ENCODE measurements at places on chromosomes 11 and 22.
A peak's percentile ranks its signal among the peaks of the same experiment; 100 is the strongest.

GRCh38 chr22:36870250-36870649 lies 9.4 kb downstream of the NCF4 start:
- peak; percentile 52 for DNase-seq

- peak; percentile 34 for DNase-seq
These were observed 59.2 kb upstream of the ATXN10 start for GRCh38 chr22:45612451-45612901.

DNA sequence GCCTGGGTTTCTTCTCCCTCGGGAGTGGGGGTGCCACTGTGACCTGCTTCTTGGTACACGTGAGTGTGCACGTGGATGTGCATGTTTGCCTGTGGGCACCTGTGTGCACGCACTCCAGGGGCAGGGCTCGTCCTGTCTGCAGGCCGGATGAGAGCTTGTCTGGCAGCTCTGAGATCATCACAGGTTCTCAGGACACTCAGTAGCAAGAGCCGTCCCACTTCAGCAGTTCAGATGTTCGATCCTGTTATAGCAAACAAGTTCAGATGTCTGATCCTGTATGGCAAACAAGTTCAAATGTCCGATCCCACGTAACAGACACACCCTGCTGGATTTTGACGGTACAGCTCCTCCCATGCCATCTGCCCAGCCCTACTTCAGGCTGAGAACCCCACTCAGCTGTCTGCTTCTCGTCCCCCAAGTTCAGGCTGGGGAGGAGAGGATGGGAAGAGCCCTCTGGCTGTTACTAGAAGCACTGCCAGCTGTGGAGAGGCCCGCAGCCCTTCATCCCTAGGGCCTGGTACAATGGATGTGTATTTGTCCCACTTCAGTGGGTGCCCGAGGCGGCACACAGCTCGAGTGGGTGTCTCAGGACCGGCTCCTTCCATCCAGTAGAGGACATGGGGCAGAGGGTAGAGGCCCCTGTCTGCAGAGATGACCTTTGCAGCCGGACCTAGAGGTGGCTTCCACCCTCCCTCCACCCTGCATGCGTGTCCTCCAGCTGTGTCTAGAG lies 1126.9 kb downstream of the BRD1 start:
- no peak for DNase-seq

DNA sequence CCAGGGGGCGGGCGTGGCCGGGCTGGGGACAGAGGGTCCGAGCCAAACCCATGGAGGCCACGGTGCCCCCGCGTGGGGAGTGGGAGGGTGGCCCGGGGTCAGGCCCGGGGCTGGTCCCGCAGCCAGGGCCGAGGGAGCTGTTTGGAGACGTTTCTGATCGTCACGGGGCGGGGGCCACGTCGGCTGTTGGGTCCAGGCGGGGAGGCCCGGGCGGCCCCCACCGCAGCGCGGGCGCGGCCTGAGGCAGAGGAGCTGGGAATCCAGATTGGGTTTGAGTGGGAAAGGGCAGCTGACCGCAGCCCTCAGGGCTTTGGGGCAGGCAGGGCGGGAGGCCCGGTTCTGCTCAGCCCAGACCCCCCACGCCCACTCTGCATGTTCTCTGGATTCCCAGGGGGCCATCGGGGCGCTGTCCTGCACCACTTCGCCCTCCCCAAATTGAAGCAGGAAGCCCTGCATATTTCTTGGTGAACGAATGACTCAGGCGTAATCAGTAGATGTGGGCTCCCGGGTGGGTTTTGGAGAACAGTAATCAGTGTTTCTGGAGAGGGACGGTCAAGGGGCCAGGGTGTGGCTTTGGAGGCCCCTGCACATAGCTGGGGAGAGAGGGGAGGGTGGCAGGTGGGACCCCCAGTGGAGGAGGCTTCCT lies 583 bp downstream of the MRPL23 start:
- DNase-seq, result no peak

DNA sequence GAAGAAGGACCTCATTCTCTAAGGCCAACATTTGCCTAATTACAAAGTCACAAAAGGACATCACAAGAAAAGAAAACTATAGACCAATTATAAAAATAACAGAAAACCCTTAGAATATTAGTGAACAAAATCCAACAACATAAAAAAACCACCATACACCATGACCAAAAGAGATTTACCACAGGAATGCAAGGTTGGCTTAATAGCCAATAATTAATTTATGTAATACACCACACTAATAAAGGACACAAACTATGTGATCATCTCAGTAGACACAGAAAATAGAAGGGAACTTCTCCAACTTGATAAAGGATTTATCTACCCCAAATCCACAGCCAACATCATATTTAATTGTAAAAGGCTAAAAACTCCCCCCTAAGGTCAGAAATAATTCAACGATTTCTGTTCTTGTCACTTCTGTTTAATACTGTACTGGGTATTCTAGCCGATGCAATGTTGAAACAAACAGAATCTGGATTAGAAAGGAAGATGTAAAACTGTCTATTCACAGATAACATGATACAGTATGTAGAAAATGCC lies 24.9 kb downstream of the CLTCL1 start:
- DNase-seq, result no peak

DNA sequence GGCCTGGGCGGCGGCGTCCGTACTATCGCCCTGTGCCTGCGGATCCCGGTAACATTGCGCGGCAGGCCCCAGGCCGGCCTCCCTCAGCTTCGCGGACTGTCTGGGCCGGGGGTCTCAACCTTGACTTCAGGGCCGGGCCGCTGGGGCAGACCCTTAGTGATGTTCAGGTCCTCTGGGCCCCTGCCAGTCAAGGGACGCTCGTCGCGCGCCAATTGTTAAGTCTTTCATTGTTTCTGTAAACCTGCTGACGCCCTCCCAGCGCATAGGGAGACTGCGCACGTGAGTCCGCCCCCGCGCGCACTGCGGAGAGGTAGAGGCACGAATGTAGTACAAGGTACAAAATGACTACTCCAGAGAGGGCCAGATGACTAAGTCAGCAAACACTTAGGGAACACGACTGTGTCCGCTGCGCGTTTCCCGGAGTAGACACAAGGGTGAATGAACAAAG lies 451 bp upstream of the HDHD5 start:
- peak; percentile 27 for DNase-seq

GRCh38 chr11:35623621-35624168 lies 5.4 kb downstream of the FJX1 start:
- DNase-seq, result peak; percentile 67

GRCh38 chr11:65275906-65276305 lies 14.1 kb downstream of the POLA2 start:
- no peak for DNase-seq

GRCh38 chr11:2091786-2092463 lies 47.3 kb downstream of the IGF2 start:
- DNase-seq, result no peak

GRCh38 chr11:23957314-23957713 lies 539.5 kb upstream of the LUZP2 start:
- DNase-seq, result no peak

DNA sequence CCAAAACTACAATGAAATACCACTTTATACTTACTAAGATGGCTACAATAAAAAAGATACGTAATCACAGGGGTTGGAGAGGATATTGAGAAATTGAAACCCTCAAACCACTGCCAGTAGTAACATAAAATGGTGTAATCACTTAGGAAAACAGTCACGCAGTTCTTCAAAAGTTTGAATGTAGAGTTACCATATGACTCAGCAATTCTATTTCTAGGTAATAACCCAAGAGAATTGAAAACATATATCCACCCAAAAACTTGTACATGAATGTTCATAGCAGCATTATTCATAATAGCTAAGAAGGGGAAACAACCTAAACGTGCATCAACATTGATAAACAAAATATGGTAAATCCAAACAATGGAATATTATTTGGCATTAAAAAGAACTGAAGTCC lies 24.4 kb upstream of the PSMA1 start:
- DNase-seq, result no peak

DNA sequence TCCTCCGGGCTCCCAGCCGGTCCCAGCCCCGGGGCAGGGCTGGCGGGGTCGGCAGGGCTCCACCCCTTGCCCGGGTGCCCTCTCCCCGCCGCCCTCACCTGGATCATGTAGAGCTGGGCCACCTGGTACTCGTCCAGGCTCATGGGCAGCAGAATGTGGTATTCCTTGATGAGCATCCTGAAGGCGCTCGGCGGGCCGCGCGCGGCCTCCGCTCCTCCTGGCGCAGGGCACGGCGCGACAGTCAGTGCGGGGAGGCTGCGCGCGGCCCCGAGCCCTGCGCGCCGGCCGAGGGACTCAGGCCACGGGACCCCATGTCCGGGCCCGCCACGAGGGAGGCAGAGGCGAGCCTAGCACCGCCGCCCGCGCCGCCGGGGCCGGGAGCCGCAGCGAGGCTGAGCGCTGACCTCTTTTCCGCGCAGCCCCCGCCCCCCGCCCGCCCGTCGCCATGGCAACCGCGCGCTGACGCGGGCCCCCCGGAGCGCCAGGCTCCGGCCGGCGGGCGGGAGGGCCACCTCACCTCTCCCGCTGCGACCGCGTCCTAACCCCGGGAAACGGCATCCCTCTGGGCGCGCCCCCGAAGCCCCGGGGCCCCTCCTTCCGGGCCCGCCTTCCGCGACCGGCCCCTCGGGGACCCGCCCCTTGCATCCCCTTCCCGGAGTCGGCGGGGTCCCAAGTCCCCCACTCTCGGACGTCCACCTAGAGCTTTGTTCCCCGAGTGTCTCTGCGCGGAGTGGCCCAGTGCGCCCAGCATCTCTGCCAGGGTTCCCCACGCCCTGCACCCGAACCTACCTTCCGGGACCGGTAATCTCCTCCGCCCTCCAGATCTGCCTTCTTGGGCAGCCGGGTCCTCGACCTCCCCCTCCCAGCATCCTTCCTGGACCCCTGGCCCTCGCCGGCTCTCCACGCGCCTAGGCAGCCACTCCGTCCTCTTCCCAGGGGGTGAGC lies 886 bp downstream of the PITPNM1 start:
- no peak for DNase-seq

DNA sequence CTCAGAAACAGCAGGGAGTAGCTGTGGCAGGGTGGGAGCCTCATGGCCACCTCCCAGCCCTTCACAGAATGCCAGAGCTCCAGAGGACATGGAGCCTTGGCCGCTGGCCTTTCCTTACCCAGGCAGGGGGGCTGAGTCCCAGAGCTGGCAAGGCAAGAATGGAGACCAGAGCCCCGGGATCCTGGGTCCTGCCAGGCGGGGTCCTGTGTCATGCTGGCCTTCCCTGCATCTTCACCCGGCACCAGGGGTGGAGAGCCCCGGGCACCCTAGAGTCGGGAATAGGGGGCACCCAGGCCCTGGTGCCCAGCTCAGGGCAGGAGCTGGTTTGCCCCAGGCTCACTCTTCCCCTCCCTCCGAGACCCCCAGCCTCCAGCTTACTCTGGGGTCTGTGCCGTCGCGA lies 519.9 kb downstream of the TBC1D22A start:
- DNase-seq, result no peak

GRCh38 chr22:39893526-39893925 lies at the start of gene ENTHD1:
TSS of gene ENTHD1 (minus strand) at chr22:39893760. CDS start at chr22:39887748, 6,012 bp downstream.
- DNase-seq, result no peak

GRCh38 chr22:50278956-50279619 lies 8.9 kb upstream of the MAPK11 start:
- no peak for DNase-seq

All from RWPE1 (cell line).